Activated CD4-positive, alpha-beta memory T cell treated with anti-CD3 and anti-CD28 coated beads, Interleukin-2, amount 10 ng/mL, durations not matched to agents 7 days and 5 days (primary cell): ENCODE measurements at places on chromosomes 7 and 10. TPM values are rescaled to one million over a fixed set of nuclear protein-coding genes. Genes with fewer than 3 reads are reported as not detected.

DNA sequence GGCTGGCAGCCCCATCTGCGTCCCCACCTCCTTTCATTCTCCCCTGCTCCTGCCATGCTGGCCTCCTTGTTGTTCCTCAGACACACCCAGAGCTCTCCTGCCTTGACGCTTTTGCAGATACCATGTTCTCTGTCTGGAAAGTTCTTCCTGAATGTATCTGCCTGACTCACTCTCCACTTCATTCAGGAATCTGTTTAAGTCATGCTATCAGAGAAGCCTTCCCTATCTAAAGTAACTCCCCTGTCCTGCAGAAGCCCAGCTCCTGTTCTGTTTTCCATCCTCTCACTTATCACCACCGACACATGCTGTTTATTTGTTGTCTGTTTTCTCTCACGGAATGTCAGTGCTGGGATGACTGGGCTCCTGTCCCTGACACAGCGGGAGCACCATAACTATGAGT, 82.0 kb downstream of the AFAP1L2 start:
- H3K27me3 ChIP-seq = peaks cover 9% of the 10 kb centered on the region
- DNase-seq = no peak
- H3K4me1 ChIP-seq = no peaks in the 10 kb centered on the region
- no peaks in the 10 kb centered on the region for H3K36me3 ChIP-seq

GRCh38 chr7:2621948-2622640, 9.7 kb upstream of the TTYH3 start:
- H3K27ac ChIP-seq = no peak overlapping the region
- H3K27me3 ChIP-seq = peaks cover 8% of the 10 kb centered on the region
- H3K36me3 ChIP-seq = no peaks in the 10 kb centered on the region
- DNase-seq = no peak

DNA sequence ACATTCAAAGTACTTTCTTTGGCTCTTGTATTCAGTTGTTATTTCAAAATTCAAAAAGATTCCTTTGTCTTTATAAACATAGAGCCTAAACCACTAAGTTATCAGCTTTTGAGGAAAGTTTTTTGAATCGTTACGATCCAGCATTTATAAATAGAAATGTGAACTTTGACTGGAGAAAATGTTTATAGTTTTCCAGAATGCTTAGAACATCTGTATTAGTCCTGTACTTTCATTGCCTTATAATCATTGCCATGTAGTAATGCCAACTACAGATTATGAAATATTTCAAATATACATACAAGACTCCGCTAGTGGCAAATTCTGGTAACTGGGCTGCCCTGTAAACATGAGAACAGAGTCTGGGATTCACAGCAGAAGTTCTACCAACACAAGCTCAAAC, 191.3 kb upstream of the PRKCQ start:
- peaks cover 27% of the 10 kb centered on the region for H3K27me3 ChIP-seq
- no peak for DNase-seq
- H3K36me3 ChIP-seq = no peaks in the 10 kb centered on the region

DNA sequence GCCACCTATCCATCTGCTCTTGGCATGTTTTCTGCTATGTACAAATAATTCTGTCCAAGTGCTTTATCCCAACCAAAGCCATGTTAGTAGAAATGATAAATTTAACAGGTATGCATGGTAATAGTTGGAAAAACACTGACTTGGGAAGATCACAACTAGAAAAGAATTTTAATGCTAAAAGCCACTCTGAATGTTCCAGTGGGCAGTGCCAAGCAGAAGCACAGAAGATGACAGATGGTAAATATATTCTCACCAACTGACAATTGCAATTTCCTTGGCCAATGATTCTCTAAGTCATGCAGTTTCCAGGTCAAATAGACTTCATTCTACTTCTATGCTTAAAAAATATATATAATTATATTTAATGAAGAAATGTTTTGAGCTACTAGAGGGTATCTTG, 83.6 kb upstream of the SEMA3C start:
- no peaks in the 10 kb centered on the region for H3K36me3 ChIP-seq
- no peak overlapping the region for H3K4me3 ChIP-seq
- H3K27me3 ChIP-seq = no peaks in the 10 kb centered on the region
- no peaks in the 10 kb centered on the region for H3K4me1 ChIP-seq
- no peak overlapping the region for H3K27ac ChIP-seq
- DNase-seq = no peak

DNA sequence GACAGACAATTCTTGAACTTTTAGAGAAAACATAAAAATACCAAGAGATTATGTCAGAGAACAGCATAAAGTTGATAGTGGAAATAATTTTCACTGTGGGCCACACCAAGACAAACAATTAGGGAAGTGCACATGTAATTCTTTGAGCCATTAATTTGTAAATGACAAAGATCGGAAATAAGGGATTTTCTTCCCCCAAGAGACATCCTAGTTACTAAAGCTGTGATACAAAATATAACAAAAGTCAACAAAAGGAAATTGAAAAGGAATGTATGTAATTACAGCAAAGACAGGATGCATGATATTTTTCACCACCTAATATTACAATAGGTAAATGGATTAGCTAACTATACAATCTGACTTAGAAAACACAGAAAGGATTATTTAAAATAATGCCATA, 12.4 kb upstream of the LRRC72 start:
- H3K36me3 ChIP-seq = no peaks in the 10 kb centered on the region
- H3K4me1 ChIP-seq = no peaks in the 10 kb centered on the region
- H3K27me3 ChIP-seq = no peaks in the 10 kb centered on the region
- no peak overlapping the region for H3K4me3 ChIP-seq
- H3K27ac ChIP-seq = no peak overlapping the region

GRCh38 chr10:61335359-61335758, 117.8 kb downstream of the TMEM26 start:
- H3K27me3 ChIP-seq = peaks cover 3% of the 10 kb centered on the region
- no peaks in the 10 kb centered on the region for H3K4me1 ChIP-seq
- no peak overlapping the region for H3K27ac ChIP-seq
- H3K4me3 ChIP-seq = no peak overlapping the region

DNA sequence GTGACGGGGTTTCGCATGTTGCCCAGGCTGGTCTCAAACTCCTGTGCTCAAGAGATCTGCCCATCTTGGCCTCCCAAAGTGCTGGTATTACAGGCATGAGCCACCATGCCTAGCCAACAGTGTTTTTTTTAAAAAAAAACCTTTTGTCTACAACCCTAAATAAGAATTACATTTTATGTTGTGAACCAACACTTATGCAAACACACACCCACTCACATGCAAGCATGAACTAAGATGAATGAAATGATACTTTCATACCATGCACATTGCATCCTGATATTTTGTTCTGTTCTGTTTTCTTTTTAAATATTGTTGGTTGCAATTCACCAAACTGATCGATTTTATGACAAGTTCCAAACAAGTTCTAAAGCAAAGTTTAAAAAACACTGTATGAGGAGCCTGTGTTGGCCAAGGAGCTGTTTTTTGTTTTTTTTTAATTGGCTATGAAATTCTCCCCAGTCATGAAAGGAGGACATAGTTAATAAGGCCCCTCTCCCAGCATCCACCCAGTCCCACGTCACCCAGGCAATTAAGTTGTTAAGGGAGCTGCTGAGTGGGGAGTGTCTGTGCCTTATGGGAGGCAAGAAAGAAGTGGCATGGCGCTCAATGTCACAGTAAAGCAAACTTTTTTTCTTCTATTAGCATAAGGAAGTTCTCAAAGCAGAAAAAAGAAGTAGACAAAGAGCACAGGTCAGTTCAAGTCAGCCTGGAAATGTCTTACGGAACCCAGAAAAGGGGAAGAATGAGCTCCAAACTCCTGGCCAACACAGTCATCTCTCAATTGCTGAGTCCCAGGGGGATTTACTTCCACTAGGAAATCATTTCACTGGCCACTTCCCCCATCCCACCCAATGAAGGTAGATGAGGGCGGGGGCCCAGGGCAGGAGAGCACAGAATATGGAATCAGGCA, 50.1 kb downstream of the NOD1 start:
- no peak overlapping the region for H3K4me3 ChIP-seq
- DNase-seq = no peak
- peaks cover 73% of the 10 kb centered on the region for H3K36me3 ChIP-seq
- peaks cover 8% of the 10 kb centered on the region for H3K4me1 ChIP-seq
- H3K27me3 ChIP-seq = no peaks in the 10 kb centered on the region

The CTAGE8 gene
- not detected for total RNA-seq

The ANKRD2 gene
- total RNA-seq = 0.15 TPM

The ELN gene
- total RNA-seq = not detected

The NKX2-3 gene
- total RNA-seq = not detected
